Suppressor macrophage (primary cell): ENCODE measurements at places on chromosomes 12 and 14.
A peak's percentile ranks its signal among the peaks of the same experiment; 100 is the strongest.

DNA sequence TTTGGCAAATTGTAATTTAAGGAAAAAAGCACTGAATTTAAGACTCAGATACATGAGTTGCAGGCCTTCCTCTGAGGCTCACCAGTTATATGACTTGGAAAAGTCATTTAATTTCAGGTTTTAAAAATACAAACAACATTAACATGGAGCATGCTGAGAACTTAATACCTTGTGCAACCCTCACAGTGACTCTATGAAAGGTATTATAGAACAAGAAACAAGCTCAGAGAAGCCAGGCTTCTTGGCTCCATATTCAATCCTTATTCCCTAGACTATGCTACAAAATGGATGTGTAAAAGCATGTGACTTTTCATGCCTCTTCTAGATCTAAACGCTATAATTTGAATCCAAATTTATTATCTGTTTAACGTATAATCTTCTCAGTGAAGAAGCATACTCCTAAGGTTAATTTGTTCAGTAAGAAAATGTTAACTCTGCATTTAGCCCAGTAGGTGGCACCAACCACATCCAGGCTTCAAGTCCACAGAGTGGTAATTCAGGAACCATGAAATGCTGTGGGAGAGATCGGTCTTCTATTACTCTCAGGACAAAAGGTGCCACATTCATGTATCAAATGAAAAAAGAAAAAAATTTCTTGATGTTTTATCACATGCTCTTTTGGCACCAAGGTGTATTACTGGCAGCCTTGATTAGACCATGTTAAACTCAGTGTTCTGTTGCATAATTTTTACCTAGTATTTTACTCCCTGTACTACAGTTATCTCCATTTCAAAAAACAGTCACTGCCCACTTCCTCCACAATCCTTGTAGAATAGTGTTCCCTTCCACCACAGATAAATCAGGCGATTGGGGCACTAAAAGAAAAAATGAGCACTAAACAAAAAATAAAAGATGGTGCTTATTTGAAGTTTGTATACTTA lies 9.3 kb downstream of the CCDC196 start:
- DNase-seq, result peak; percentile 84

DNA sequence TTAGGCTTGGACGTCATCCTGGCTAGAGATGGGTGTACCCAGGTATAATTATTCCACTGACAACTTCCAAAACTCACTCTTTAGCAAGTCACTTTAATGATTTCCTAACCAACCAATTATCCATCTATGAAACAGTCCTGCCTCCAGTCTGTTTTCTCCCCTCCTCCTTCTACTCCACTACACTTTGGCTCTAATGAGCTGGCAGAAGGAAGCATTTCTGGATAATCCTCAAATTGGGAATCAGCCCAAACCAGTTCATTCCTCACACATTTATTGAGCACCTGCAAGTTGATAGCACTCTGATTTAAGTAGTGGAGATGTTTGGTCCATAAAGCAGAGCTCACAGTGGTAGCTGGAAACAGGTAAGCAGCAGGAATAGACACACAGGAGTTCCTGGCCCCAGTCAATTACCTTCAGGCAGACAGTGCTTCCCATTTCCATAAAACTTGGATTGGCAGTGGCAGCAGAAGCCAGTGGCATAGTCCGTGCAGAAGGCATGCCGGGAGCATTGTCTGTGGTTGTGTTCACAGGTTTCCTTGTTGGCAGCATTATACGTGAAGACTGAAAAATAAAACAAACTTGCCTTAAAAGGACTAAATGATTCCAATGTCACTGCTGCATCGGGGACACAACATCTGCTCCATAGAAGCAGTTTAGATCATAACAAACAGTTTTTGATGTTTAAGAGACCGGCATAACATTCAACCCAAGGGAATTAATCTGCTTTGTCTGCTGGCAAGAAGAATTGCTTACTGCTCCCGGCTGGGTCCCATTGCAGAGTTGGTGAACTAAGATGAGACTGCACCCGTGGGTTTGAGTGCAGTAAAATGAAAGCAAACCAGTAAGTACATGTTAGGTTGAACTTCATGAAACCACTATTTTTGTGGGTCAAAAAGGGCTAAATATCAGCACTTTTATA lies 26.2 kb downstream of the NID2 start:
- no peak for DNase-seq

DNA sequence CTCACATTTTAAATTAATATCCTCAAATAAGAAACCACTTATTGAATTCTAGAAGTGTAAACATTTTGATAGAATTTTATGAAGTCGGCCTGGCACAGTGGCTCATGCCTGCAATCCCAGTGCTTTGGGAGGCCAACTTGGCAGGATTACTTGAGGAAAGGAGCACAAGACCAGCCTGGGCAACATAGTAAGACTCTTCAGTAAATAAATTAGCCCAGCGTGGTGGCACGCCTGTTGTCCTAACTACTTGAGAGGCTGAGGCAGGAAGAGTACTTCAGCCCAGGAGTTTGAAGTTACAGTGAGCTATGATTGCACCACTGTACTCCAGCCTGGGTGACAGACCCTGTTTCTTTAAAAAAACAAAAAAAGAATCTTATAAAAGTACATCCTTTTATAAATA lies 8.9 kb upstream of the ZNF410 start:
- DNase-seq, result no peak

GRCh38 chr12:124993626-124994436 lies at the start of gene BRI3BP:
Gene BRI3BP, plus strand, starts transcription at chr12:124993645. Its CDS starts 146 bp downstream, at chr12:124993791.
- DNase-seq, result peak; percentile 64

DNA sequence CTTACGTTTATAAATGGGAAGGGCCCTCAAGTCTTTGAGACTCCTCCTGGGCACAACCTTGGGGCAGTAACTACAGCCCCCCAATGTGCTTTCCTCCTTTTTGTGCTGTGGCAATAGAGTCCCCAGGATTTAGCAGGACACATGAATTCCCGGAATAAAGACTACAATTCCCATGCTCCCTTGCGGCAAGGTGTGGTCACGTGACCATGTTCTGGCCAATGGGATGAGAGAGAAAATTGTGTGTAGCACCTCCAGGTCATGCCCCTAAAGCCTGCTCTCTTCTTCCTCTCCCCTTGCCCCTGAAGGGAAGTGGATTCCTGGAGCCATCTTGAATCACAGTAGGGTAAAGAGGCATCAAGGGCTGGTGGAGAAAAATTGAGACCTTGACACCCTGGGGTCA lies 295.1 kb upstream of the SFSWAP start:
- DNase-seq, result no peak

- no peak for DNase-seq
Observed at GRCh38 chr12:124292385-124292784, 2.5 kb upstream of the RFLNA start.

GRCh38 chr14:72640911-72641485 lies 252.9 kb downstream of the DPF3 start:
- peak; percentile 22 for DNase-seq

GRCh38 chr14:58707949-58708348 lies 70.2 kb downstream of the DACT1 start:
- no peak for DNase-seq

- no peak for DNase-seq
Observed at GRCh38 chr12:56880125-56880992, 53.8 kb downstream of the SDR9C7 start.

- no peak for DNase-seq
Observed at GRCh38 chr14:35369701-35370191, 34.8 kb downstream of the NFKBIA start.

DNA sequence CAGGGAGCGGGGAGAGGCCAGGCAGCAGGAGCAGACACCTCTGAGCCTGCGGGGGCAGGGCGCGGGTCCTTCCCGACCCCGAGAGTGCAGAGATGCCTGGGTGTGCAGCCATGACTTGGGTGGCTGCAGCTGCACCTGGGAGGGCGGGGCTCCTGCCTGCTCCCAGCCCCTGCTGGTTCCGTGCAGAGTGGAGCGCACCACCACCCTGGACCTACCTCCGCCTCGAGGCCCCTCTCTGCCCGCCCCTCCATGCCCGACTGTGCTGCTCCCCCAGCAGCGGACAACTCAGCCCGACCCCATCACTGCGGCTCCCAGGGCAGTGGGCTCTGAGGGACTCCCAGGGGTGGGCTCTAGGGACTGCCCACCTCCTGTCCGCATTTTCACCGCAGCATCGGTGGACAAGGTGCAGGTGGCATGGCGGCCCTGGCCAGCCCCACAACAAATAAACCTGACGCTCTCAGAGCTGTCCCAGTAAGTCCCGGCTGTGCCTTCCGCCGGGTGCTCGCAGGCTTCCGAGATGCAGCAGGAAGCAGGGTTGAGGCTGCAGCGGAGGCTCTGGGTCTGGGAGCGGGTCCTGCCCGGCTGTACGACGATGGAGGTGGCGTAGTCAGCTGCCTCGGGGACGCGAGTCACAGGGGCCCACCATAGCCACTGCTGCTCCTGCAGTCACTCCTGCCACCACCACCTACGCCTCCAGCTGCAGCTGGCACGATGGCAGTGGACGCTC lies 392.0 kb upstream of the CCDC196 start:
- DNase-seq, result no peak

GRCh38 chr12:104667139-104667538 lies 210.4 kb downstream of the CHST11 start:
- peak; percentile 74 for DNase-seq

DNA sequence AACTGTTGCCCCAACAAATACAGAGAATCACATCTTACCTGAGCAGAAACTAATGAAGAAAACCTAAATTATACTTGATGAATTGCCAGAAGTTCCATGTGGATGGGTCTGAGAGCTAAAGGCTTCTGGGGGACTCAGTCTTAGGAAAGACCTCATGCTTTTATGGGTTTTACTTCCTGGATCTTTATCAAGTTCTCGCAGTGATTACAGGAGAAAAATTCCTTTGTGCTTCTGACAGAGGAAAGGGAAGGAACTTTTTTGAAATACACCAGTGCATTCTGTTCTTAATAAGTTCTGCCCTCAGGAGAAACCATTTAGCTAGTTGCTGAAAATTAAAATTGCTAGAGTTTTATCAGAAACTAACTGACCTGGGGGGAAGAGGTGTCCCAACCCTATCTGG lies 203.9 kb upstream of the KITLG start:
- no peak for DNase-seq

GRCh38 chr14:103738701-103739451 lies 23.3 kb downstream of the ZFYVE21 start:
- DNase-seq, result no peak

DNA sequence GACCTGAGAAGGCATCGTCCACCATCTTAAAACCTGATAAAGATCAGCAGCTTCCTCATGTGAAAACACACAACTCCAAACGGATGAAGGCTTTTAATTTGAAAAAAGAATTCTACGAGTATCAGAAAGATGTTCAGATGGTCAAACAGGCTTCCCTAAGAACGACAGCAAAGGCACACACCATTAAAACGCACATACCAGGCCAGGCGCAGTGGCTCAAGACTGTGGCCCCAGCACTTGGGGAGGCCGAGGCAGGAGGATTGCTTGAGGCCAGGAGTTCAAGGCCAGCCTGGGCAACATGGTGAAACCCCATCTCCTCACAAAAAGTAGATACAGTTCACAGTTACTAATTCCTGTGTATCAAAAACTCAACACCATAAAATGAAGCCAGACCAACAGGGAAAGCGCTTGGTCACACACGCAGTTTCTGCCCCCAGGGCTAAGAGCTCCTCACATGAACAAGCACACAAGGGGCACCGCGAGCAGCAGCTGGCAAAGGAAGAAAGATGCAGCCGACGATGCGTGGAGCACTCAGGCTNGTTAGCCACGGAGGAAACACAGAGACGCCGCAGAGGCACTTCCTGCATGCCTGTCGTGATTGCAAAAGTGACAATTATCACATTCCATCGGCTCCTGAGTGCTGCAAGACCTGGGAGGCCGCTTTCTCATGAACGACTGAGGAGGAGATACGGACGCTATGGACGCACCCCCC lies 78.0 kb downstream of the NOC4L start:
- peak; percentile 35 for DNase-seq

DNA sequence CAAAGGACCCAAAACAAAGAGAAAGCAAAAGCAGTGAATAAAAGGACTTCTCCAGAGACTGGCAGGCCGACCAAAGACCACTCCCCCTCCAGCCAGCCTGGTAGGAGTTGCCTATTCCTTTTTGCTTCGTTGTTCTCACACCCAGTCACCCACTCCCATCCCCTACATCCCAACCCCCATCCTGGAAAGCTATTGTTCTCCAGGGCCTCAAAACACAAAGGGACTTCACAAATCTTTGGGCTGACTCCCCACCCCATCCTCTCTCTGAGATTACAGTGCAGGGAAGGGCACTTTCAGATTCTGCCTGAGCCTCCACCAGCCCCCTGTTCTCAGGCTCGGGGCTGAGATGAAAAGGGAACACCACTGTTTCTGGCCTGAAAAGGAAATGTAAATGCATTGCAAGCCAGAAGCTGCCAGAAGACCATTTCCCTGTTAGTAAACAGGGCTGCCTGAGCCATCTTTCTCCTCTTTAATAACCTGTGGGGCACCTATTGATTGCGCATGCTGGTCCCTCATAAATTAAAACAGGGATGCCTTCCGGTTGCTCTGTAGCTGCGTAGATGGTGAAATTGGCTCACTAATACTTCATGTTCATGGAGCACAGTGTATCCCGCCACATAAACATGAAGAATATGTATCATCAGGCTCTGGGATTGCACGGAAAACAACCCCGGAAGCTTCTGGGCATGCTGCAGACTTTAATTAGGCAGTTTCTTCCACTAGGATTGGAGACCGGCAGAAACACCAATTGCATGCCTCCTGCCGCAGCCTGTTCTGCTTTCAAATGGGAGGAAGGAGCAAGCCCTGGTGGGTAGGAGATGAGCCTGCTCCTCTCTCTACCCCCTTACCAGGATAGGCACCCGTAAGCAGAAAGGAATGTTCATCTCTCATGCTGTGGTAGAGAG lies 130.3 kb upstream of the FUT8 start:
- DNase-seq, result peak; percentile 35

DNA sequence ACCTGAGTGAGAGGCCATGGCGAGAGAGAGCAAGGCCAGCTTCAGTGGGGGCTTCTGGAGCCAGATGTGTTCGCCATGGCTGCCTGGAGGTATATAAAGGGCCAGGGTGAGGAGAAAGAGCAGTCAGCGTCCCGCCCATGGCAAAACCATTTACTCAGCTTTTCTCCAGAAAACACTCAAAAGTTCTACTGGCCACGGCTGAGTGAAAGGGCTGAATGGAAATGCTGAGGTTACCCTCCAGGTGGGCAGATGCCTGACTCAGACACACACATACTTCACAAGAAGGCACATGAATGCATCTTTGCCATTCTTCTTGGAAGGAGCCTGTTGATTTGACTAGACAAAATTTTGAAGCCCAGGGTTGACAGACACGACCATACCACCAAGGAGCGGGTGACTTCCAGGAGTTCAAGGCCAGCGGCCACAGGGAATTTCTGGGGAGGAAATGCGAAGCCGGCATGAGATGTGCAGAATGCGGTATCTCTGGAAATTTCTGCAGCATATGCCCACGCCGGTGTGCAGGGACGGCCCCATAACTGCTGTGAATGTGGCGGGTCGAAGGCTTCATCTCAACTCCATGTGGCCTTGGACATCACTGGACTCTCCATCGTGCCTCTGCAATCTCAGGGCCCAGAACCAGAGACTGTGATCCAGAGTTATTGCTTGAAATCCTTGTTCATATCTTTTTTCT lies at the start of gene IL31:
TSS of gene IL31 (minus strand) at position 67 of the 691 bp plus-strand sequence. CDS start at position 18, 49 bp downstream.
- no peak for DNase-seq
